Activated CD8-positive, alpha-beta T cell treated with anti-CD3 and anti-CD28 coated beads for 36 hours (primary cell): ENCODE measurements at places on chromosomes 11 and 22. TPM values are rescaled to one million over a fixed set of nuclear protein-coding genes. Genes with fewer than 3 reads are reported as not detected.

DNA sequence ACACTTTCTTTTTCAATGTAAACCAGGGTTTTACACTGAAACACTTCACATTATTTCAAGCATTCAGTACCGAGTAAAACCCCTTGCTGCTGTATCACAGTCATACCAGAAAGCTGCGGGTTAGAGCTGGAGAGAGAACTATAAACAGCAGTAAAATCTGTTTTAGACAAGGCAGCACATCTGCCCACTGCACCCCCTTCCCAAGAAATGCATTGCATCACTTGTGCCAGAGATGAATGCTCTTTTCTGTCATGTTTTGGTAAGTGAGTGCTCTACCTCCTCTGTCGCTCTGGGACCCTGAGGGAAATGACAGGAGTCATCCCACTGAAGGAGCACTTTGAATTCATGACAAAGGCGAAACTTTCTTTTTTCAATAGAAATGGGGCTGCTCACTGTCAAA lies 107.2 kb downstream of the MAML2 start:
- no peaks in the 10 kb centered on the region for H3K27me3 ChIP-seq
- peaks cover 16% of the 10 kb centered on the region for H3K36me3 ChIP-seq
- H3K27ac ChIP-seq = peak overlapping the region; percentile 90
- peak; percentile 83 for DNase-seq

APOC3 gene
- not detected for total RNA-seq

GRCh38 chr22:47331750-47332149 lies 569.3 kb downstream of the TBC1D22A start:
- H3K4me1 ChIP-seq = no peaks in the 10 kb centered on the region
- H3K27me3 ChIP-seq = peaks cover 4% of the 10 kb centered on the region
- H3K36me3 ChIP-seq = no peaks in the 10 kb centered on the region
- H3K4me3 ChIP-seq = no peak overlapping the region
- no peak for DNase-seq

BCR gene
- total RNA-seq = 32.0 TPM

DNA sequence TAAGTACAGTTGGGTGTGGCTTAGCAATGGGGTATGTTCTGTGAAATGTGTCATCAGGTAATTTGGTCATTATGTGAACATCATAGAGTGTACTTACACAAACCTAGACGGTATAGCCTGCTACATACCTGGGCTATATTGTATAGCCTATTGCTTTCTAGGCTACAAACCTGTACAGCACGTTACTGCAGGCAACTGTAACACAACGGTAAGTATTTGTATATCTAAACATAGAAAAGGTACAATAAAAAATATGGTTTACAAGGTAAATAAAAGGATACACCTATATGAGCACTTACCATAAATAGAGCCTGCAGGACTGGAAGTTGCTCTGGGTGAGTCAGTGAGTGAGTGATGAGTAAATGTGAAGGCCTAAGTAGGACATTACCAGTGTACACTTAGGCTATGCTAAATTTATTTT lies 73.1 kb upstream of the GDPD4 start:
- no peak for DNase-seq
- H3K27ac ChIP-seq = no peak overlapping the region
- H3K36me3 ChIP-seq = peaks cover 22% of the 10 kb centered on the region
- no peaks in the 10 kb centered on the region for H3K4me1 ChIP-seq

DNA sequence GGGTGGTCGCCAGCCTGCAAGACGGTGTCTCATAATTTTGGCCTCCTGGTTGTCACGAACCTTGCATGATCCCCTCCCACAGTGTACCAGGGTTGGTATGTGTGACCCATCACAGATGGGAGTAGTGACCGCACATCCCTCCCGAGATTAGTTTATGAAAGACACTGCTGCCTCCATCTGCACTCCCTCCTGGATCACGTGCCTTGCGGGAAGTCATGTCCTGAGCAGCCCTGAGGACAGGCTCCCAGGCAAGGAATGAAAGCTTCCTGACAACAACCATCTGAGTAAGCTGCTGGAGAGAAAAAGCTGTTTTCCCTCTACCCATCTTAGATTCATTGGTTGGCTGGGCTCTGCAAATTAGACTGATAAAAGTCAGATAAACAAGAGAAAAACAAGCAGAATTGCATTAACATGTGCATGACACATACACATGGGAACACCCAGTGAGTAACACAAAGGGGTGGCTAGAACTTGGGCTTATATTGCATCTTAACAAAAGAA lies 14.4 kb upstream of the PAMR1 start:
- H3K4me1 ChIP-seq = no peaks in the 10 kb centered on the region
- H3K27me3 ChIP-seq = peaks cover 16% of the 10 kb centered on the region
- H3K27ac ChIP-seq = no peak overlapping the region
- no peak overlapping the region for H3K4me3 ChIP-seq

DNA sequence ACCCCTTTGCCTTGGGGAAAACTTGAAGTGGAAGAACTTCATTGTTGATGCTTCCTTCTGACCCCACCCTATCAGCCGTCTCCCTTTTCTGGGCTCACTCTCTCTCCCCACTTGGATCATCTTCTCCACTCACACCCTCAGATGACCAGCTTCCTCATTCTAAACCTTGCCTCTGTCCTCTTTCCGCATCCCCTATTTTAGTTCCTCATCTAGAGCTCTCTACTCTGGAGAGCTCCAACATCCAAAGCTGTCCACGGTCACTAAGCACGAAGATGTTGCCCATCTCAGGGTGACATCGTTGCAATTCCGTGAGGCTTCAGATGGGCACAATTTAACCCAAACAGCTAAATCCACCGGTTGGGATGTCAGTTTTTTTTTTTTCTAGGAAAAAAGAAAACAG lies 31.6 kb upstream of the ME3 start:
- peaks cover 14% of the 10 kb centered on the region for H3K27me3 ChIP-seq
- DNase-seq = no peak
- no peak overlapping the region for H3K4me3 ChIP-seq
- no peak overlapping the region for H3K27ac ChIP-seq
- H3K36me3 ChIP-seq = no peaks in the 10 kb centered on the region
- H3K4me1 ChIP-seq = peaks cover 2% of the 10 kb centered on the region

DNA sequence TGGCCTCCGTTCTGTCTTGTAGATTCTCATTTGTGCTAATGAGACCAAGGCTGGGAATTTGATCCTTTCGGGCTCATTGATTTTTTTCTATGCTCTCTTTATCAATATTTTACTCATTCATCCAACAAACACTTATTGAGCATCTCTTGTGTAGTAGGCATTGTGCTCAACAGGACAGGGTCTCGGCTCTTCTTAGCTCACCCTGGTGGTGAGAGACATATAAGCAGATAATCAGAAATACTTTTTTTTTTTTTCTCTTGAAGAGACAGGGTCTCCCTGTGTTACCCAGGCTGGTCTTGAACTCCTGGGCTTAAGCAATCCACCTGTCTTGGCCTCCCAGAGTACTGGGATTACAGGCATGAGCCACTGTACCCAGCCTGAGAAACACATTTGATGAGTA lies 48.0 kb upstream of the SLC5A1 start:
- no peaks in the 10 kb centered on the region for H3K4me1 ChIP-seq
- H3K36me3 ChIP-seq = no peaks in the 10 kb centered on the region
- H3K4me3 ChIP-seq = no peak overlapping the region
- DNase-seq = no peak
- H3K27me3 ChIP-seq = peaks cover 5% of the 10 kb centered on the region
- H3K27ac ChIP-seq = no peak overlapping the region

POU2AF3 gene
- not detected for total RNA-seq

DEFB131B gene
- not detected for total RNA-seq

- no peak overlapping the region for H3K4me3 ChIP-seq
- no peaks in the 10 kb centered on the region for H3K36me3 ChIP-seq
- DNase-seq = no peak
- no peaks in the 10 kb centered on the region for H3K27me3 ChIP-seq
- H3K4me1 ChIP-seq = no peaks in the 10 kb centered on the region
These were observed 192.9 kb downstream of the INSC start for GRCh38 chr11:15307619-15308024.

PIH1D2 gene
- total RNA-seq = 0.67 TPM

- no peak overlapping the region for H3K4me3 ChIP-seq
- H3K27ac ChIP-seq = no peak overlapping the region
- H3K4me1 ChIP-seq = no peaks in the 10 kb centered on the region
- H3K36me3 ChIP-seq = no peaks in the 10 kb centered on the region
These were observed 205.4 kb upstream of the CARD18 start for GRCh38 chr11:105344938-105345337.

- no peaks in the 10 kb centered on the region for H3K4me1 ChIP-seq
- no peak for DNase-seq
- no peaks in the 10 kb centered on the region for H3K36me3 ChIP-seq
- H3K27ac ChIP-seq = no peak overlapping the region
- no peaks in the 10 kb centered on the region for H3K27me3 ChIP-seq
These were observed 201.4 kb downstream of the GRIA4 start for GRCh38 chr11:105811242-105811641.

OR2AG2 gene
- total RNA-seq = 0.29 TPM

- DNase-seq = no peak
- H3K4me1 ChIP-seq = no peaks in the 10 kb centered on the region
- H3K27me3 ChIP-seq = no peaks in the 10 kb centered on the region
- no peak overlapping the region for H3K27ac ChIP-seq
- no peaks in the 10 kb centered on the region for H3K36me3 ChIP-seq
These were observed 194.3 kb upstream of the ANO3 start for GRCh38 chr11:26137651-26138050.

DNA sequence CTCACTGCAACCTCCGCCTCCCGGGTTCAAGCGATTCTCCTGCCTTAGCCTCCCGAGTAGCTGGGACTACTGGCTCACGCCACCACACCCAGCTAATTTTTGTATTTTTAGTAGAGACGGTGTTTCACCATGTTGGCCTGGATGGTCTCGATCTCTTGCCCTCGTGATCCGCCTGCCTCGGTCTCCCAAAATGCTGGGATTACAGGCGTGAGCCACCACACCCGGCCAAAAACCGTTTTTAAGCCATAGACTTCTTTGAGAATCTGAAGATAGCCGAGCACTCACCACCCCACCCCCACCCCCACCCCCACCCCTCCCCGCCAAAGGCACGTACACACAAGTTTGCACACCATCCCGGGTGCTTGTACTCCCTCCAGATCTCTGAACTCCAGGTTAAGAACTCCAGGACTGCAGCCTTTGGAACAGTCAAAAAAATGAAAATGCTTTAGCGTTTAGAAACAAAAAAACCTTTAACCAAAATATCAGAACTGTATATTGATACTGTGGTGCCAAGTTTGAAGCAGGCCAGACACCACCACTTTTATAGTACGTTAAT lies 1.5 kb downstream of the CRKL start:
- peak; percentile 8 for DNase-seq
- H3K27ac ChIP-seq = peak overlapping the region; percentile 93
- peaks cover 22% of the 10 kb centered on the region for H3K4me1 ChIP-seq
- peak overlapping the region; percentile 99 for H3K4me3 ChIP-seq
- H3K27me3 ChIP-seq = no peaks in the 10 kb centered on the region

DNAJB7 gene
- total RNA-seq = not detected

DNA sequence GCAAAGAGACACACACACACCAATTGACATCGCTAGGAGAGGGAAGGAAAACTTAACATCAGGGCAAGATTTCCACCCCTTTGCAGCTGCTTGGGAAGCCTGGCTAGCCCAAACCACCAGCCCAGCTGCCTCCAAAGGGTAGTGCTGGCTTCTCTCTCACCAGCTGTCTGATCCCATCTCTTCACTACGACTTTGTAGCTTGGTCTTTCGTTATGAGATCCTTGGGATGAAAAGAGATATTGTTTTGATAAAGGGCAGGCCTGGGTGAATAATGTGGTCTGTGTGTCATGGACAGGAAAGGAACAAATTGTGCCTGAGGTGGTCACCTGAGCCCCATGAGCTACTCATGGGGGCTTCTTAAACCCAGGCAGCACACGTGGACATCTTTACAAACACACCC lies 101.9 kb downstream of the ARL14EP start:
- no peak for DNase-seq
- no peaks in the 10 kb centered on the region for H3K4me1 ChIP-seq
- no peaks in the 10 kb centered on the region for H3K36me3 ChIP-seq
- peaks cover 4% of the 10 kb centered on the region for H3K27me3 ChIP-seq
- no peak overlapping the region for H3K4me3 ChIP-seq

LPXN gene
- 139 TPM for total RNA-seq

SLC22A25 gene
- not detected for total RNA-seq

DNA sequence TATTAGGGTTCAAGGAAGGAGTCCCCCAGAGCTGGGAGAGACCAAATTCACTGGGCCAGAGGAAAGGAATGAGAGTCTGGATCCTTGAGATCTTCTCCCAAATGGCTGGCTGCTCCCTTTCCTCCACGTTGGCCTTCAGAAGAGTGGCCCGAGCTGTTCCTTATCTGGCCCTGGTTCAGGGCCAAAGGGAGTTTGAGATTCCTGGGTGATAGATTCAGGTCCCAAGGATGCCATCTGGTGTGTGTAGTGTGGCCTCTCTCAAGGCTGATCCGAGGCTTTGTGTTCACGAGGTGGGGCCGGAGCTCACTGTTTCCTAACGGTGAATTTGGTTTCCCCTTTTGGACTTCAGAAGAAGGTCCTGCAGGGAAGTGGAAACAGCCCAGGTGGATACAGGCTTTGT lies 17.4 kb upstream of the ABCC8 start:
- no peaks in the 10 kb centered on the region for H3K36me3 ChIP-seq
- H3K27me3 ChIP-seq = peaks cover 2% of the 10 kb centered on the region
- no peak for DNase-seq
- no peak overlapping the region for H3K4me3 ChIP-seq
- no peaks in the 10 kb centered on the region for H3K4me1 ChIP-seq

ANO1 gene
- not detected for total RNA-seq

TMPRSS13 gene
- total RNA-seq = 3.5 TPM

DNA sequence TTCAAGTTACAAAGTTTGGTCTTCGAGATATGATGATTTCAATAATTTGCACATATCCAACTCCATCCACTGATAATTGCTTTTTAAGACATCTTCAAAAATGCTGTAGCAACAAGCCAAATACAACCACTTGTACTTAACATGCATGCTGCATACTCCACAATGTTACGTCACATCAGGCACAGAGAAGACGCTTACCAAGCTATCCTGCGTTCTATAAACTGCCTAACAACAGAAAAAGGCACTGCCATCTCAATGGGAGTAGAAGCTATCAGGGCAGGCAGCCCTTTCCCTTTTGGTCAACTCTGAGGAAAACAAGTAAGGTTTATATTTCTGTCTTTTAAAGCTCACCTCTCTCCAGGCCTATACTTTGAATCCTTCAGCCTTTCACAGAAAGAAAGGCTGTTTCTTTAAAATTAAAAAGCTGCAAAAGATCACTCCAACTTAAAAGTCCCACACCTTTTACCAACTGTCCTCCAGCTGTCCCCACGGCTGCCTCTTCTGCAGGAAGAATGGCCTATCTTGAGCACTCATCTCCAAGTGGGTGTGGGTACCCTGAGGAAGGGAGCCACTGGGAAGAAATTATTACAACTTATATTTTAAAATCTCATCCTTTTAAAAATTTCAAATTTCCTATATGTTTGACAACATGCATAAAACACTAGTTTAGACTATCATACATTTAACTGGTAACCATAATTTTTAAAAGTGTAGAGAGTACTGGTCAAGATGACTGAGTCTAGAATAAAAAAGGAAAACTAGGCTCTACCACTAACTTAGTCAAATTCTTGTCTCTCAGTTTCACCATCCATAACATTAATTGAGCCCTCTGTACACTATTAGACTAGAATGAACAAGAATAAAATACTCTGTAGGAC lies 14.5 kb downstream of the PHF21A start:
- H3K27ac ChIP-seq = no peak overlapping the region
- no peak overlapping the region for H3K4me3 ChIP-seq
- H3K27me3 ChIP-seq = no peaks in the 10 kb centered on the region
- H3K4me1 ChIP-seq = peaks cover 27% of the 10 kb centered on the region
- no peaks in the 10 kb centered on the region for H3K36me3 ChIP-seq
- no peak for DNase-seq

GRCh38 chr22:26901198-26901816 lies 243.9 kb downstream of the MIAT start:
- no peak overlapping the region for H3K27ac ChIP-seq
- peaks cover 11% of the 10 kb centered on the region for H3K4me1 ChIP-seq
- H3K4me3 ChIP-seq = no peak overlapping the region
- H3K36me3 ChIP-seq = no peaks in the 10 kb centered on the region
- H3K27me3 ChIP-seq = peaks cover 43% of the 10 kb centered on the region
